ENCODE measurements at places on chromosomes 16 and 17.

DNA sequence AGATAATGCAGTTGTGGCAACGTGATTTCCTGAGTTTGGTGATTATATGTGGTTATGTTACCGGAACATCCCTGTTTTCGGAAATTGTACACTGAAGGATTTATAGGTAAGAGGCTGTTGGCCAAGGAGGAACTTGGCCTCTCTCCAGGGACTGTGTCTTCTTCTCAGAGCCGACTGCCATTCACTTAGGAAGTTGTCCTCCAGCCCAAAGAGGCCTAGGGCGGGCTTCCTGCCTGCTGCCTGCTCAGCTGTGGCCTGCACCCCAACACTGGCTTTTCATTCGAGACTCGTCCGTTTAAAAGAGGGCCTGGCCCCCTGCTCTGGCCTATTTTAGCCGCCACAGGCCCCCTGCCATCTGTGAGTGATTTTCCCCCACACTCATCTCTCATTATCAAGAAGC, 64.3 kb downstream of the ZDHHC7 start:
- DNase-seq = no peak

- no peak for DNase-seq
Measured at GRCh38 chr16:50800074-50800473, 58.2 kb downstream of the CYLD start.

- no peak for DNase-seq
Measured at GRCh38 chr16:27286451-27286850, 17.9 kb upstream of the NSMCE1 start.

DNA sequence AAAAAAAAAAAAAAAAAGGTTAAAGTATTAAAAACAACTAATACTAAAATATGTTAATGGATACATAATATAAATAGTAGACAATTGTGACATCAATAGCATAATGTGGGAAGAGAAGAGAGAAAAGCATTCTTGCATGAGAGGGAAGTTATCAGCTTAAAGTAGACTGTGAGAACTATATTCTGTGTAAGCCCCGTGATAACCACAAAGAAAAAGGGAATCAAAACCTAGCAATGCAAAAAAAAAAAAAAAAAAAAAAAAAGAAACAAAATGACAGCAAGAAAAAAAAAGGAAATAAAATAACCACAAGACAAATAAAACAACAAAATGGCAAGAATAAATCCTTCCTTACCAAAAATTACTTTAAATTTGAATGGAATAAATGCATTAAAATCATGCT, 39.8 kb upstream of the MYLK3 start:
- DNase-seq = no peak

DNA sequence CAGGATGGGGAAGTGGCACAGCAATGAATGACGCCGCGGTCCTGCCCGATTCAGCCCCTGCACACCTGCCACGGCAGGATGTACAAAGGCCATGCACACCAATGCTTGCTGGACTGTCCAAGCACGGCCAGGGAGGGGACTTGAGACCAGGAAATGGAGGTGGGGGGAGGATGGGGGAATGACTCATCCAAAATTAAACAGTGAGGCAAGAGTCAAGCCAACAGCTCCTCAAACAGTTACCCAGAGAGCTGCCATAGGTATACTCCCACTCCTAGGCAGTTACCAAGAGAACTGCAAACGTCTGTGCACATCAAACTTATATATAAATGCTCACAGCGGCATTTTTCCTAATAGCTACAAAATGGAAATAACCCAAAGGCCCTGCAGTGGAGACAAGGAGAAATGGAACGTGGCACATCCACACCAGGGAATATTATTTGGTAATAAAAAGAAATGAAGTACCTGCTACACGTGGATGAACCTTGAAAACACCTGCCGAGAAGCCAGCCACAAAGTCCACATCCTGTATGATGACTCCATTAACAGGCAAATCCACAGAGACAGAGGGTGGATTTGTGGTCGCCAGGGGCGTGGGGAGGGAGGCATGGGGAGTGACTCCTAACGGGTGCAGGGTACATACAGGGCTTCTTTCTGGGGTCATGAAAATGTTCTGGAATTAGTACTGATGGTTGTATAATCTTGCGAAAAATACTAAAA, 54.1 kb downstream of the VAC14 start:
- peak; percentile 82 for DNase-seq

- no peak for DNase-seq
Measured at GRCh38 chr16:54503011-54503855, 216.6 kb upstream of the IRX3 start.

DNA sequence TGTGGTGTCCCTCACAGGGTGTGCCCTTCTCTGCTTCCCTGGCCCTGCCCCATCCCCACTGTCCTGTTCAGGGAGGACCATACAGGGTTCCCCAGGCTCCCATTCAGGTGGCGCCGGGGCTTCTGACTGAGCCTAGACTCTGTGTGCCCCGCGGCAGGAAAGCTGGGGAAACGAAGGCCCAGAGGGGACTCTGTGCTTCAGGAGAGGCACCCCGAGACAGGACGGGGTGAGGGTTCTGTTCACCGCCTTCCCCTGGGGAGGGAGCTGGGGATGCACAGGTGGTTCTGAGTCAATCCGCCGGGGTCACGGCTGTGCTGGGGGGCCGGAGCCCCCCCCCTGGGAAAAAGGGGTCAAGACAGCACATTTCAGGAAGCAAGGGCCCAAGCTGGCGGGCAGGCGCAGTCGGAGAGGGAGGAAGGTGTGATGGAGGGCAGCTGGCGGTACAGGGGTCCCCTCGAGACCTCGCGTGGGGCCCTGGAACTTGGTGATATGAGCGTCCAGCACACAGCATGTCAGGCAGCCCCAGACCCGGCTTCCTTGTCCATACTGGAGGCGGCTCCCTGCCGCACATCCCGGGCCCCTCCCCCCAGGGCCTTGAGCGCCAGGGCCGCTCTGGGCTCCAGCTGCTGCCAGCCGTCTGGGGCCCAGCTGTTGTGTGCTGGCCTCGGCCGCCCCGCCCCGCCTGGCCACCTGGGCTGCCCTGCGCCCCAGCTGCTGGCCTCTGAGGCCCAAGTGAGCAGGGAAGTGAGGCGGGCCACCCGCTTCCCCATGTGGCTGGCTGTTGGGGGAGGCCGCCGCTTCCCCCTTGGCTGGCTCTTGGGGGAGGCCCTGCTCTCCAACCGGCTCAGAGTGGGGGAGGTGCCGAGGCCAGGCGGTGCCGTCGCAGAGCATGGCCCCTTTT, 5.6 kb upstream of the NOTUM start:
- no peak for DNase-seq

GRCh38 chr17:66190738-66191592, 968 bp downstream of the CEP112 start:
- DNase-seq = no peak

All from activated CD4-positive, alpha-beta T cell treated with anti-CD3 and anti-CD28 coated beads, Interleukin-2, amount 10 ng/mL, durations not matched to agents 7 days and 5 days (primary cell).